ENCODE measurements at places on chromosomes 5 and 9. TPM values are rescaled to one million over a fixed set of nuclear protein-coding genes. Genes with fewer than 3 reads are reported as not detected.

The CDH9 gene
- total RNA-seq: not detected

The PCA3 gene
- total RNA-seq: not detected

The GPRIN1 gene
- 4.6 TPM for total RNA-seq

The PTGDS gene
- 1.7 TPM for total RNA-seq

The RNF224 gene
- total RNA-seq: 5.2 TPM

The SLC4A9 gene
- not detected for total RNA-seq

DNA sequence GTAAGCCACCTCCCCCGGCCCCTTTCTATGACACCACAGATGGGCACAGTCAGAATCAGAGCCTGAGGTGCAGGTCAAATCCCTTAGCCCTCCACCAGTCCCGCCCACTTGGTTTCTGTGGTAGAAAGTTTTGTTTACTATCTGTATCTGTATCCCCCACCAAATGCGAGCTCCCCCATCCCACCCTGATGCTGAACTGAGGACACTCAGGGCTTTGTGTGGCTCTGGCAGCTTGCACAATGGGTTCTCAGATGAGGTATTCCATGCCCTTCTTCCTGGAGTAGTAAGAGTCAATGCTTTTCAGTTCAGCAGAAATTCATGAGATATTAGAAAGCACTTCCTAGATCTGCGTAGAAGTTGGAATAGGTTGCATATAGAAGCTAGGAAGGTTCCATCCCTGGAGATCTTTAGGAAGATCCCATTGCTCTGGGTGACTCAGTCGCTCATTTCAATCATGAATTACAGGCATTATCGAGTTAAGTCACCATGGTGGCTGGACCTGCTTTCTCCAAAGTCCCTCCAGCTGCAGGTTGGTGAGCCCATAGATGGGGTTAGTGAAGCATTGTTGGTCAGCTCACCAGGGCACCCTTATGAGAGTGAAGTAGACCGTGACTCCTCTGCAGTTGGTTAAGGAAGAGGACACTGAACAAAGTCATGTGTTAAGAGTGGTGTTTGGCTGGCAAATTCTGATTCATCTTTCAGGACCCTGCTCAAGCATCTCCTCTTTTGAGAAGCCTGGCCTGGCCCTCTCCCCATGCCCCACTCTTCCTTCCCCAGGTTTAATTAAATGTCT is 10.6 kb upstream of the KCNIP1 start:
- DNase-seq: no peak

- no peak for DNase-seq
Measured at GRCh38 chr9:109150925-109151545, 16.0 kb downstream of the FRRS1L start.

DNA sequence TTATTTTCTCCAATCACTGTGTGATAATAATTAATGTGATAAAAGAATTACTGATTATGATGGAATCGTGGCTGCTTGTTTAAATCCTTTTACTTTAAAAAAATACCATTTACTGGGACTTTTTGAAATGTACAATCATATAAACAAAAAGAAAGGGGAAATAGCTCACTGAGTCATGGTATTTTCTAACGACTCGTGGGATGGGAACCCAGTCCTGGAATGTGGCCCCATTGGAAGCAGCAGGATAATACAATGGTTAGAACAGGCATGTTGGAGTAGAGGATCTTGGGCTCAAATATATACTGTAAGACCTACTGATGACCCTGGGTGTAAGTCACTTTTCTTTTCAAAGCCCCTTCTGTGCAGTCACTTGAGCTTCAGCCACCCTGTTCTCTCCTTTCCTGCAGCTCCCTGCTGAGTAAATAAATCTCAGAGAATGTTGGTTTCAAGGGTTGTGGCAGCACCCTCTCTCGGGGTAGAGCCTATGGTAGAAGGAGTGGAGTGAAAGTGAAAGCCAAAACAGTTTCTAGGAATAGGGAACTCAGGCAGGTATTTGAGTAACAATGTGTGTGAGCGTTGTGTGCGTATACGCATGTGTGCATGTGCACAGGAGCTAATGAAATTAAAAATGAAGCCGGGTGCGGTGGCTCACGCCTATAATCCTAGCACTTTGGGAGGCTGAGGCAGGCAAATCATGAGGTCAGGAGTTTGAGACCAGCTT is 40.8 kb upstream of the LARP1 start:
- no peak for DNase-seq

- DNase-seq: no peak
Measured at GRCh38 chr9:74379718-74380117, 117.4 kb upstream of the RORB start.

DNA sequence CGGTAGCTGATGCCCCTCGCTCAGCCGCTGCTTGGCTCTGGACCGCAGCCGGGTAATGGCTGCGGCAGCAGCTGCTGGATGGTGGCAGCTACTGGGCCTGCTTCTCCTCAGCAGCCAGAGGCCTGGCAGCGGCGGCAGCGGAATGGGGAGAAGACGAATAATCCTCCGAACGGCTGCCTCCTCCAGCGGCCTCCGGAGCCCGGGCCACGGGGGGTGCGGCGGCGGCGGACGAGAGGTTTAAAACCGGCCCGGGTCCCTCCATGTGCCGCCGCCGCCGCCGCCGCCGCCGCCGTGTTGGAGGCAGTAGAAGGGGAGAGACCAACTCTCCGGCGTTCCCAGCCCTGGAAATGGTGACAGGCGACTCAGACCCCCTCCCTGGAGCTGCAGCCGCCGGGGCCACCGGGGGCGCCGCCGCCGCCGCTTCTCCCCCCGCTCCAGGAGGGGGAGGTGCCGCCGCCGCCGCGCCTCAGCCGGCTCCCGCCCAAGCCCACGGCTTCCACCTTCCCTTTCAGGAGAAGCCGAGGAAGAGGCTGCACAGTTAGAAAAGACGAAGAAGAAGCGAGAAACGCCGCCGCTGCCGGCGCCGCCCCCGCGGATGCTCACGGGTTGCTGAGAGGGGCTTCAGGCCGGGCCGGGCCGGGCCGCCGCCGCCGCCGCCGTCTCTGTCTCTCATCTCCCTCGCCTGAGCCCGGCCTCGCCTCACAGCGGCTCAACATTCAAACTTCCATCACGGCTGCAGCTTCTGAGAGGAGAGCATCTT is 118.4 kb upstream of the PRSS3 start:
- no peak for DNase-seq

DNA sequence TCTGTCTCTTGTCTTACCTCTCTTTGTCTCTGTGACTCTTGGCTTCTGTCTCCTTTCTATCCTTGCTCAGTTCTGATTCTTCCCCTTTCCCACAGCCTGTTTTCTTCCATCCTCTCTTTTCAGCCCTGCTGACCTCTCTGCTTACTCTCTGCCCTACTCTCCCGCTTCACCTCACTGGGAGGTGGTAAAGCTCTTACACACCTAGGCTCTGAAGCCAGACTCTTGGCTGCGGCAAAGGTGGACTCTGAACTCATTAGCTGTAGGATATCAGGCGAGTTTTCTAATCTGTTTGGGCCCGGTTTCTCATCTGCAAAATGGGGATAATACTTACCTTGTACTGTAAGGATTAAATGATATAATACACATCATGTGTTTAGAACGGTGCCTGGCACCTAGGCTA is 11.1 kb downstream of the PCDH1 start:
- no peak for DNase-seq

DNA sequence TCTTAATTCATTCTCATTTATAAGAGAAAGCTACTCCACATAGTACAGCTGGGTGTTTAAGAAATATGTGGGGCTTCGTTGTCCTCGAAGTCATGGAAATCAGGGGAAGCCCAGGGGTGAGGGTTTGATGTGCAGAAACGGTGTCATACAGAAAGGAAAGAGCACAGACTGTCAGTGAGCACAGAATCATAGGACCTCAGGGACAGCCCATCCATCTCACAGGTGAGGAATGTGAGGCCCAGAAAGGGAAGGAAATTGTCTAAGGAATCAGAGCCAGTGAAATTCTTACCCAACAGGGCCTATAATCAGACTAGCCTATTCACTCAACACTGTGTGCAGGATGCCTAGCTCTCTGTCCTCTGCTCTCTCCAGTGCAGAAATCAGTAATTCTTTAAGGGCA is 535.6 kb downstream of the SPOCK1 start:
- DNase-seq: no peak

GRCh38 chr9:92775466-92775865 is 10.8 kb upstream of the BICD2 start:
- DNase-seq: no peak

GRCh38 chr9:70257991-70258691 is 637 bp upstream of the SMC5 start:
- DNase-seq: no peak

GRCh38 chr9:11431490-11431889 is 818.7 kb upstream of the PTPRD start:
- no peak for DNase-seq

DNA sequence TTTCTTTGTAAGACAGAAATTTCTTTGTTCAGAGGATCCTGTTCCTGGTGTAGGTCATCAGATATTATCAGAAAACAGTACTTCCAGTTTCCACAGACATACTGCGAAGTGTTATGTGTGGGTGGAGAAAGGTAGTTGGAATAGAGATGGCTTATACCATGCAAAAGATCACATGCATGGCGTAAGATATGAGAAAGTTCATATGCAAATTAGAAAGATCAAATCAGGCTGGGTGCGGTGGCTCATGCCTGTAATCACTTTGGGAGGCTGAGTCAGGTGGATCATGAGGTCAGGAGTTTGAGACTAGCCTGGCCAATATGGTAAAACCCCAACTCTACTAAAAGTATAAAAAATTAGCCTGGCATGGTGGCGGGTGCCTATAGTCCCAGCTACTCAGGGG is 65.2 kb upstream of the GLIS3 start:
- no peak for DNase-seq

DNA sequence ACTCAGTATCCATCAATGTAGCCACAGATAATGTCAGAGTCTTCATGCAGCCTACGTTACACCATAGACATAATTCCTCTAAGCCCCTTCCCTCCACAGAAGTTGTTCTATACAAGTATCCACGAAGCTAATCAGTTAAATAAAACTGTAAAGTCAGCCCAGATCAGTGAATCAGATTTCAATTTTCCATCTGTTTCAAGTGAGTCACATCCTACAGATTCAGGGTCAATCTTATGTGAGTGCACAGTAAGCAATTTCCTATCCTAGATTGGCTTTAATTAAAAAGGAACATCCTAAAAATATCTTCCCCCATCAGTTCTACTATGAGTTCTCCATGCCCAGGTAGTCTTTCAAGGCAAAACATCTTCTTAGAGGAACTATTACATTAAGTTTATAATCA is 402.5 kb downstream of the EFNA5 start:
- DNase-seq: no peak

- DNase-seq: no peak
Measured at GRCh38 chr5:84197538-84197937, 187.1 kb downstream of the EDIL3 start.

GRCh38 chr5:172417983-172418630 is 36.2 kb downstream of the SH3PXD2B start:
- peak; percentile 53 for DNase-seq

GRCh38 chr5:138372225-138372624 is 19.7 kb downstream of the KDM3B start:
- DNase-seq: no peak

DNA sequence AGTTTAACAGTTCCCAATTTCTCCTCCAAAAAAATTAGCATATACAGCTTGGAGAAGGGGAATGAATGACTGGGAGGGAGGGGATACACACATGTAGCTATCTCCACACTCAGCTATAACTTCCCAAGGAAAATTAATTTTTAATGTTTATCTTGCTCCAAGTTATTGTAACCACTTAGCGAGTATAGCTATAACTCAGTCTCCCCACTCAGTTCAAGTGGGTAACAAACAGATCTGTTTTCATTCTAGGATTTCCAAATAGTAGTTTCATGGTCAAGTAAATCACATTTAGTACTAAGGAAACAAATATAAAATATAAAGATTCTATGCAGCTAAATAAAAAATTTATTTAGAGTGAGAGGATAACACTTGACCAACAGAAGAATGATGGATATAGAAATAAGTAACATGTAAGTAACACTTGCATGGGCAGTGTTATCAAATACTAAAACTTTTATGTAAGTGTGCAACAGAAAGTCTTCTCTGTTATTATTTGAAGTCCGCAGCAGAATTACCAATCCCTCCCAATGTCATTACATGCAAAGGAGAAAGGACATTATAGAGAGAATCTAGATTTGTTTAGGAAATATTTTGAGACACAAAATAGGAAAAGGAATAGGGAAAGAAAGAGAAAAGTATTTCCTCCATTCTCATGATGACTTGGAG is 10.2 kb upstream of the NFIB start:
- DNase-seq: no peak

GRCh38 chr9:135093111-135093510 is 5.6 kb downstream of the OLFM1 start:
- DNase-seq: no peak

- DNase-seq: no peak
Measured at GRCh38 chr5:94900006-94900505, 281.6 kb downstream of the SLF1 start.

GRCh38 chr9:29830821-29831220 is 2257.5 kb upstream of the C9orf72 start:
- DNase-seq: no peak

Data from esophagus squamous epithelium (tissue), 5 donors.